GM12878 (cell line): ENCODE measurements at places on chromosomes 2 and 18.

- H3K4me3 ChIP-seq: no peak overlapping the region
- no peaks in the 10 kb centered on the region for H3K27me3 ChIP-seq
- H3K4me1 ChIP-seq: no peaks in the 10 kb centered on the region
- H3K27ac ChIP-seq: no peak overlapping the region
- DNase-seq: no peak
These were observed 573.2 kb downstream of the ZEB2 start for GRCh38 chr2:143946436-143947391.

GRCh38 chr2:56313500-56313921 is 129.7 kb downstream of the CCDC85A start:
- H3K36me3 ChIP-seq: no peaks in the 10 kb centered on the region
- no peak overlapping the region for H3K4me3 ChIP-seq
- no peaks in the 10 kb centered on the region for H3K4me1 ChIP-seq
- no peak for DNase-seq
- no peaks in the 10 kb centered on the region for H3K27me3 ChIP-seq
- H3K27ac ChIP-seq: no peak overlapping the region

- no peaks in the 10 kb centered on the region for H3K36me3 ChIP-seq
- no peak overlapping the region for H3K4me3 ChIP-seq
- peaks cover 36% of the 10 kb centered on the region for H3K4me1 ChIP-seq
- no peaks in the 10 kb centered on the region for H3K27me3 ChIP-seq
- no peak overlapping the region for H3K27ac ChIP-seq
These were observed 5.8 kb upstream of the DUSP2 start for GRCh38 chr2:96150791-96151594.

- DNase-seq: no peak
- no peak overlapping the region for H3K4me3 ChIP-seq
- no peaks in the 10 kb centered on the region for H3K27me3 ChIP-seq
- no peak overlapping the region for H3K27ac ChIP-seq
- peaks cover 12% of the 10 kb centered on the region for H3K4me1 ChIP-seq
- no peaks in the 10 kb centered on the region for H3K36me3 ChIP-seq
These were observed 30.5 kb downstream of the B3GNT7 start for GRCh38 chr2:231425811-231426703.

GRCh38 chr2:17966798-17967197 is 88.3 kb downstream of the KCNS3 start:
- no peaks in the 10 kb centered on the region for H3K27me3 ChIP-seq
- H3K4me1 ChIP-seq: no peaks in the 10 kb centered on the region
- H3K27ac ChIP-seq: no peak overlapping the region
- DNase-seq: no peak

GRCh38 chr2:169683054-169683424 is 11.2 kb downstream of the CFAP210 start:
- H3K27me3 ChIP-seq: no peaks in the 10 kb centered on the region
- DNase-seq: no peak
- H3K27ac ChIP-seq: no peak overlapping the region
- H3K4me1 ChIP-seq: no peaks in the 10 kb centered on the region
- H3K4me3 ChIP-seq: no peak overlapping the region

DNA sequence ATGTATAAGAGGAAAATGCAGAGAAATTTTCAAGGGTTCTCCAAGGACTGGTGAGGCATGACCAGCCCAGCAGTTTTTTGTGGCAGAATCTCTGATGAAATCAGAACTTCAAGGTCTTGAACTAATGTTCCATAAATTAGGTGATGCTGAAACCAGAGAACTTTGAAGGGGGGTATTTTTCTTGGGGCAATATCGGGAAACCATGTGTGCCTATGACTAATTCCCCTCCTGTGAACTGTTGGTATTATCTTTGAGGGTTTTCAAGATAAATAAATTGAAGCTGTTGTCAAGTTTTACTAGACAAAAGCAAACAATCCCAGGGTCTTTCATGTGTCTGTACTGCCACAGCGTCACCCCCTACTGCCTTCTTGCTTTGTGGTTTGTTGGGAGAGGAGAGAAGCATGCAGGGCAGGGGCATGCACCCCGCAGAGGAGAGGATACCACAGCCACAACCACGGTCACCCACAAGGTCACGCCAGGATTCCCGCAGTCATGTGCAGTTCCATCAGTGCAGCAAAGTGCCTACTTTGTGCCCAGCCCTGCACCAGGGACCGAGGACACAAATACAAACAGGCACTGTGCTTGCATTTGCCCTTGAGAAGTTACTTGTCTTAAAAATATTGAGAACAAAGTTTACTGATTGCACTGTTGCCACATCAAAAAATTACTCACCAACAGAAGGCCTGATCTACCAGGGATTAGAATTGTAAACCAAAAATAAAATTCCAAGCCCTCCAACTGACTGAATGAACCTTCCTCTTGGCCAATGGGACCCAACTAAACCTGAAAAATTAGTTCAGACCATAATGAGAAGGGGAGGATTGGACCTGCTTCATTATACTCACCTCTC is 413.3 kb upstream of the TRIB2 start:
- no peaks in the 10 kb centered on the region for H3K36me3 ChIP-seq
- DNase-seq: no peak
- H3K27me3 ChIP-seq: no peaks in the 10 kb centered on the region
- H3K4me1 ChIP-seq: peaks cover 6% of the 10 kb centered on the region
- no peak overlapping the region for H3K4me3 ChIP-seq
- no peak overlapping the region for H3K27ac ChIP-seq
